ENCODE measurements at places on chromosomes 11 and 22.
A peak's percentile ranks its signal among the peaks of the same experiment; 100 is the strongest.

- no peak for DNase-seq
Observed at GRCh38 chr11:27083241-27083640, 42.6 kb downstream of the BBOX1 start.

GRCh38 chr11:134332189-134332631 lies 422 bp downstream of the GLB1L2 start:
- peak; percentile 11 for DNase-seq

- no peak for DNase-seq
Observed at GRCh38 chr11:95501761-95502266, 270.8 kb upstream of the SESN3 start.

DNA sequence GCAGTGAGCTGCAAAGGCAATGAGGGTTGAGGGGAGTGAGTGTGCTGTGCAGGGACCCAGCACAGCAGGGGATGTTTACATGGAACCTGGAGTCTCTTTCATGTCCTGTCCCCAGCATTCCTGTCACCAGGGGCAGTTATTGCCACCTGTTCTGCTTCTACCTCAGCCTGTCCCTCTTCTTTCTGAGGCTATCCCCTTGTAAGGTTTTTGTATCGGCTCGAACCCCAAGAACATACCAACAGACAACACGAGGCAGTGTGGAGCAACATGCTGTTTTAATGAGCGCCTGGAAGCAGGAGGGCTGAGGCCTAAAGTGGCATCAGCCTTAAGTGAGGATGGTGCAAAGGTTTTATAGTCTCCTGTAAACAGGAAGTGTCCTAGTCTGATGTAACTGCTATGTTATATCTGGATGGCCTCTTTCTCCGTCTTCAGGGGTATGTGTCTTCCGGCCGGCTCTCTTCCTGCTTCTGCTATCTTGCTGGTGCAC lies 3.9 kb downstream of the SCGB2A2 start:
- no peak for DNase-seq

- DNase-seq = no peak
Observed at GRCh38 chr11:42526426-42526825, 785.4 kb upstream of the API5 start.

All from T-helper 2 cell (primary cell).